ENCODE measurements at places on chromosomes 13 and 19.

- DNase-seq = no peak
Observed at GRCh38 chr13:66849706-66850105, 380.4 kb downstream of the PCDH9 start.

- no peak for DNase-seq
Observed at GRCh38 chr13:27014406-27015359, 156.9 kb downstream of the USP12 start.

- peak; percentile 41 for DNase-seq
Observed at GRCh38 chr13:28495538-28496187, 735 bp upstream of the FLT1 start.

DNA sequence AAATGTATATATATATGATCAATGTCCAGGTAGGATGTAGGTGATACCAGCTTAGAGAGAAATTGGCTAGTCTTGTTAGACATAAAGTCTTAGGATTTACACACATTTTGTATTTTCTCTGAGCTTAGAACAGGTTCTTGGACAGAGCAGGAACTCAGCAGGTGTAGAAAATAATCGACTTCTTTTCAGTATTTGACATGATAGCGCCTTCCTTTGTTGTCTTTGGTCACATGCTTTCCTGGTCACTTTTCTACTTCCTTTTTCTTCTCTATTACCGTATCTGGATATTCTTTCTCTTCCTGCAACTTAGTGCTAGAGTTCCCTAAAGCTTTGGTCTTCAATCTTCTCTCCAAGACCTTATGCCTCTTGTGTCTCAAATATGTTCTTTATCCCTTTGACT lies 107.4 kb downstream of the LRCH1 start:
- DNase-seq = no peak

- DNase-seq = no peak
Observed at GRCh38 chr13:100541897-100542825, 46.4 kb downstream of the GGACT start.

GRCh38 chr13:110210604-110210985 lies 96.4 kb downstream of the COL4A1 start:
- DNase-seq = no peak

DNA sequence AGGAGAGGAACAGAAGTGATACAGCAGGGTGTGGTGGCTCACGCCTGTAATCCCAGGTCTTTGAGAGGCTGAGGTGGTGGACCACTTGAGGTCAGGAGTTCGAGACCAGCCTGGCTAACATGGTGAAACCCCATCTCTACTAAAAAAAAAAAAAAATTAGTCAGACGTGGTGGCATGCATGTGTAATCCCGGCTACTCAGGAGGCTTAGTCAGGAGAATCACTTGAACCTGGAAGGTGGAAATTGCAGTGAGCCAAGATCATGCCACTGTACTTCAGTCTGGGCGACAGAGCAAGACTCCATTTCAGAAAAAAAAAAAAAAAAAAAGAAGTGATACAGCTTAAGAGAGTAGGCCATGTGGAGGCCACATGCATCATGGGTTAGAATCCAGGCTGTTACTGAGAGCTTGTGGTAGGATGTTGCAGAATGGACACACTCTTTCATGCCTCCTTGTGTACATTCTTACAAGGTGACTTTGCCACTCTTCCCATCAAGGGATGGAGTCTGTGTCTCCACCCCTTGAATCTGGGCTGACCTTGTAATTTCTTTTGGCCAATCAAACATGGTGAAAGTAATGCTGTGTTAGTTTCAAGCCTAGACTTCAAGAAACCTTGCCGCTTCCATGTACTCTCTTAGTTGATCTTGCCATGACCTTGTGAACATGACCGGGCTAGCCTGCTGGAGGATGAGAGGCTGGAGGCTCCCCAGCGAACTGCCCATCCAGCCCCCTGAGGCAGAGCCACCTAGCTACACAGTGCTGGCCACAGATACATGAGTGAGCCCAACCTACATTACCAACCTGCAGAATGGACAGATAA lies 12.3 kb downstream of the FAM187B start:
- no peak for DNase-seq

GRCh38 chr19:40592170-40592569 lies 9.0 kb upstream of the LTBP4 start:
- peak; percentile 60 for DNase-seq

DNA sequence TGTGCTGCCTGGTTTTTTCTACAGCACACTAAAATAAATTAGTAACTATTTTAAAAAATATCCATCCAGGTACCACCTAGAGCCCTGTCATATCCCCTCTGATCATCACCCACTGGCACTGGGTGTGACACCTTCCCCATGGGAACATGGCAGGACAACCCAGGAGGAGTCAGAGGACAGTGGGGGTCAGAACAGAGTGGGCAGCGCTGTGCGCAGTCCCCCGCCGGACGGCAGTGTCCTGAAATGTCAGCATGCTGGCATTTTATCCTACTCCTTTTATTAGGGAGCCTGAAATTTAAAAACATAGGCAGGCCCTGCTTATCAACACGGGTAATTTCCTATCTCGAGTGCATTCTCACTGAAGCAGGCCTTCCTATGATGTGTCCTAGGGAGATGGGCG lies 42.1 kb upstream of the GAS6 start:
- DNase-seq = no peak

GRCh38 chr13:34747507-34747906 lies 194.6 kb upstream of the NBEA start:
- no peak for DNase-seq

GRCh38 chr19:34985249-34986022 lies 14.7 kb upstream of the GRAMD1A start:
- peak; percentile 89 for DNase-seq

DNA sequence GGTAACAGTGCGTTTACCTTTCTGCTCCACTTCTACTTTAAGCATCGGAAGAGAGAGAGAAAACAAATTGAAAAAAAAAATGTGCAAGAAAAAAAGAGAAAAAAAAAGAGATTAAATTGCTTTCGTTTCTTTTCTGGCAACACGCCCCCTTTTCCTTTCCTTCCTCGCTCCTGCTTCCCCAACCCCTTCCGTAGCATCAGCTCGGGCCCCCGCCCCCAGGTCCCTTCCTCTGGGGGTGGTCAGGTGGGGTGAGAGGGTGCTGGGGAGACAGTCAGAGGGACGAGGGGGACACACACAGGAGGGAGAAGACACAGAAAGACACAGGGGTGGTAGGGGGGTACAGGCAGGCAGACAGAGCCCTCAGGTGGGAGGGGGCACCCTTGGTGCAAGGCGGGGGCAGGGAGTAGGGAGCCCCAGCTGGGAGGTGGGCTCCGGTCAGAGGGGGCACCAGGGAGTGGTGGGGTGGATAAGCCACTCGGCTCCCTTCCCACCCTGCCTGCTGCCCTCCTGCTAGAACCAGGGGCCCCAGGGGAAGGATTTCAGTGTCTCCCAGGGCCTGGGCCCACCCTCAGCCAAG lies 30.7 kb upstream of the ASF1B start:
- DNase-seq = no peak

- DNase-seq = no peak
Observed at GRCh38 chr13:111168107-111168506, 53.0 kb downstream of the ARHGEF7 start.

DNA sequence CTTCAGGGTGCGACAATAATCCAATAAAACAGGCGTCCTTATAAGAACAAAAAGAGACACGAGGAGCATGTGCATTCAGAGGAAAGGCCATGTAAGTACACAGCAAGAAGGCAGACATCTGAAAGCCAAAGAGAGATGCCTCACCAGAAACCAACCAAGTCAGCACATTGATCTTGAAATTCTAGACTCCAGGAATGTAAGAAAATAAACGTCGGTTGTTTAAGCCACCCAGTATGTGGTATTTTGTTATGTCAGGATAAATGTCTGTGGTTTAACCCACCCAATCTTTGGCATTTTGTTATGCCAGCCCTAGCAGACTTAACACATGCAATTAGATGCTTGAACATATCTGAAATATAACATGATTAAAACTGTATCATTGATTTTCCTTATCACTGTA lies 452.0 kb downstream of the SLITRK6 start:
- no peak for DNase-seq

DNA sequence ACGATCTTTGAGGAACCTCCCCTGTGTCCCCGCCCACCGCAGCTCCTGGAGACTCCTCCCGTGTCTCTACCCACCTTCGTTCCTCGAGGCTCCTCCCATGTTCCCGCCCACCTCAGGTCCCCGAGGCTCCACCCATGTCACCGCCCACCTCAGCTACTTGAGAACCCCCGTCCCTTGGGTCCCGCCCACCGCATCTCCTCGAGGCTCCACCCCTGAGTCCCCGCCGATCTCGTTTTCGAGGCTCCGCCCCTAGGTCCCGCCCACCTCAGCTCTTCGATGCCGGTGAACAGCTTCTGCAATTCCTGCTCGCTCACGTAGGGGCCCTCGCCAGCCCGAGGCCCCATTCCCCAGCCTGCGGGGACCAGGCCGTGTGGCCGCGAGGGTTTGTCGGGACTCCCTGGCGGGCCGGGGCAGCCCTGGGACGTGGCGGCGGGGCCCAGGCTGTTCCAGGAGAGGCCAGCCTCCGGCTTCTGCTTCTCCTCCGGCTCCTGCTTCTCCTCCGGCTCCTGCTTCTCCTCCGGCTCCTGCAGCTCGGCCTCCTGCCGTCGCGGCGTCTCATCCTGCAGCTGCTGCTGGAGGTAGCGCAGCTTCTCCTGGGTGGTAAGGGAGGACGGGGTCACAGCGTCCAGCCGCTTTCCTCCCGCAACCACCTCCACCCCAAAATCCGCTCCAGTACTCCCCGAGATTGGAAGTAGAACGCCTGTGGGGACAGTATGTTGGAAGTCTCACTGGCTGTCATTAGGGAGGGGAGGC lies 16.7 kb downstream of the TSKS start:
- DNase-seq = peak; percentile 70

- no peak for DNase-seq
Observed at GRCh38 chr13:92951273-92951890, 275.2 kb upstream of the GPC6 start.

GRCh38 chr13:114102131-114102520 lies 30.3 kb downstream of the RASA3 start:
- DNase-seq = no peak

DNA sequence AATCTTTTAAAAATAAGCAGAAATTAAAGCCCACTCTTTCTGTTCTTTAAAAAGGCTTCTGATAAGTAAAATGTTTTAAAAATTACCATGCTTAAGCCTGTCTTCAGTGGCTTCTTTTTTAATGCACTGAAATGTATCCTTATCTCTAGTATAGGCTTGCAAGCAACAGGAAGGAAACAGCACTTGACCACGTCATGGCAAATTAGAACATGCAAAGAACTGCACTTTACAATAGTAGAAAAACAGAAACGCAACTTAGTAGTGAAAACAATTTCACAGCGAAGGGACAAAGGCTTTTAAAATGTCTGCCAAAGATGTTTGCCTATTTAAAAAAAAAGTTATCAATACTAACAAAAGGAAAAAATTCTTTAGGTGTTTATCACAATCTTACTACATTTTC lies 36.3 kb downstream of the ELF1 start:
- DNase-seq = peak; percentile 95

GRCh38 chr13:44116562-44117332 lies 237.0 kb downstream of the LACC1 start:
- no peak for DNase-seq

DNA sequence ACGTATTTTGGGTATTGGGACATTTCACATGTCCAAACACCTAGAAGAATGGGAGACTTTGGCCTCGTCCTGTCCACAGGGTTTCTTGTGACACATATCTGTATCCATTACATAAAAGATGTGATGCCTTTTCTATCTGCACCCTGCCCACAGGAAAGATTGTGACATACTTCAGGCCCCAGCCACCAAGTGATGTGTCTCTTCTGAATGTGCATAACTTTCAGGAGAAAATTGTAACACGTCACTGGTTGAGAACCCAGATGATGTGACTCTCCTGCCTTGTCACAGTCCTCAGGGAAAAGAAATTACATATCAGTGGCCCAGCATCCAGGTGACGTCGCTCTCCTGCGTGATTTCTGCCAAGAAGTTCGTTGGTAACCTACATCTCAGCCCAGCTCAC lies 21.0 kb upstream of the ZNF681 start:
- DNase-seq = no peak

- DNase-seq = no peak
Observed at GRCh38 chr19:40613690-40614621, 12.8 kb downstream of the LTBP4 start.

DNA sequence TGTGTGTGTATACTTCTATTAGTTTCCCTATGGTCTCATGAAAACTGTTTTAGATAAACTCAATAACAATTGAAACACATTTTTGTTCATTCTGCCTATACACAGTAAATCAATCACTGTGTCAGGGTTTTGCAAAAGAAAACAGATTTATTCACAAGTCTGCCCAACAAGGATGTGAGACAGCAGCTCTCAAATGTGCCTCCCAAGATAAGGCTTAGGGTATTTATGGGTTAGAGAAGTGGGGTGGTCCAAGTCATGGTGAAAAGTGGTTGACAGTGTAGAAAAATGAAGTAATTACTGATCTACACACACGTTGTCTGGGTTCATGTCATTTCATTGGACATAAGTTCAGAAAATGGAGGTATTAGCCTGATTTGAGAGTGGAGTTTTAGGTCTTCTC lies 844.6 kb downstream of the SLITRK6 start:
- no peak for DNase-seq

GRCh38 chr19:42111384-42111783 lies 20.9 kb downstream of the POU2F2 start:
- no peak for DNase-seq

GRCh38 chr19:33771384-33772101 lies 25.1 kb upstream of the KCTD15 start:
- peak; percentile 51 for DNase-seq

- DNase-seq = no peak
Observed at GRCh38 chr19:42547929-42548328, 19.6 kb upstream of the CEACAM1 start.

GRCh38 chr19:30685426-30686000 lies 313.3 kb downstream of the ZNF536 start:
- DNase-seq = no peak

GRCh38 chr13:97188207-97188606 lies 33.9 kb upstream of the MBNL2 start:
- DNase-seq = no peak

GRCh38 chr19:10189616-10190015 lies 5.1 kb downstream of the DNMT1 start:
- DNase-seq = no peak

GRCh38 chr19:13850910-13851733 lies 25.8 kb upstream of the NANOS3 start:
- peak; percentile 94 for DNase-seq

- no peak for DNase-seq
Observed at GRCh38 chr13:78228940-78229339, 310.3 kb upstream of the EDNRB start.

GRCh38 chr13:28707629-28708427 lies 10.9 kb downstream of the SLC46A3 start:
- DNase-seq = no peak

DNA sequence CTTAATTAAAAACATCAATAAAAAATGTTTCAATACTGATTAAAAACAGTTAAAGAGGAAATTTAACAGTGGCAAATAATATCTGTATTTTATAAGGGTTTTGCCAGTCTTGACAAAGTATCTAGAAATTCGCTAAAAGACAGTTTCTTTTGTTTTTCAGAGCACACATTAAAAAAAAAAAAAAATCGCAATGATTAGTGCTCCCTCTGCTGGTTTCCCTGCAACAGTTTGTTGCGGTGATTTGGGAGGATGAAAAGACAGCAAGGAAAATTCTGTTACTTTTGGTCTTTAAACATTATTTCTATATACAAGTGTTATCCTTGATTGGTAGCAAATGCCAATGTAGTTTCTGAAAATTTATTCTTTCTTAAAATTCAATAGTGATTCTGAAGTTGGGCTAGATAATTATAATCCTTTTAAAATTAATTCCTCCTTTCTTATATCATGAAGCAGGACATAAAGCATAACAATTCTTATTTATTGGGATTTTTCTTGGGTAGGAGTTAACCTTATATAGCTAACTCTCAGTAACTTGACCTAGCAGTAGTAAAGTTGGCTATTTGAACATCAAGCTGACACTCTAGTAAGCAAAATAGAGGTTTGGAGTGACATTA lies 23.1 kb upstream of the SPRY2 start:
- peak; percentile 46 for DNase-seq

All from endothelial cell of umbilical vein (primary cell).